HL-60 (cell line): ENCODE measurements at places on chromosomes 1 and 21.
A peak's percentile ranks its signal among the peaks of the same experiment; 100 is the strongest.

- no peak for DNase-seq
Observed at GRCh38 chr1:29256979-29257804, 20.9 kb downstream of the PTPRU start.

DNA sequence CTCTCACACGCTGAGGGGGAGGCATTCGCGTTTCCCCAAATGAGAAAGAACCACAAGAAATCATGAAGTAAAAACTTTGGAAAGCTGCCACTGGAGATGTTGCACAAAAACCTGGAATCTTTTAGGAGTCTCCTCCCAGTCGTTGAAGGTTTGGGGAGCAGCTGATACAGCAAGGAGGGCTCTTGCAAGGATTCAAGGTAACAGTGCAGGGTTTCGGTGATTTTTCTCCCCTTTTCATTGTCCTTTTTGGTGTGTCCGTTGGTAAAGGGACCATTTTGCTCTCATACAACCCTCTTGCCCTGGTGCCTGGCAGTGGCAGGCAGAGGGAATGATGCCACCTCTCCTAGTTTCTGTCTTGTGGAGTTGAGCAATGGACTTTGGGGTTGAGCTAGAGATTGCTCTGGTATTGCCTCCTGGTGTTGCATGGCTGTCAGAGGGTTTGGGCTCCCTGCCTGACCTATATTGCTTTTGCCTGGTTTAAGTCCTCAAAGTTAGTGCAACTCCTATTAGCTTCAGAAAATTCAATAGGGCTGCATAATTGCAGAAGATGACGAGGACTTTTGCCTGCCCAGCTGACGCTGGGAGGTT, 872 bp downstream of the BRINP2 start:
- DNase-seq: no peak

DNA sequence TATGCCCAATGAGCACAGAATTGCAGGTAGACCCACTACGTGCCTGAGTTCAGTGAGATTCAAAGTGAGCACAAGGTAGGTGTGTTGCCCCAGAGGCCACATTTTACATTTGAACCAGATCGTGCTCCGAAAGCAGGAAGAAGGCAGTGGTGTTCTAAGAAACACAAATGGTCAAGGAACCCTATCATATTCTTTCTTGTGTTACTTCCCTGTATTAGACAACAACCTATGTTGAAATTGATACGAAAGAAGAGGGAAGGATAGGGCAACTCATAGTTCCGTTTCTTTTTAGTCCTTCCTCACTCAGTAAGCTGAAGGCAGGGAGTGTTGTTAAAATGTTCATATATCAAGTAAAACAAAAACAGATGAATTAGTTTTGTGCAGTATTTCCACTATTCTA, 33.9 kb downstream of the OLFML2B start:
- DNase-seq: peak; percentile 62

- DNase-seq: no peak
Observed at GRCh38 chr1:147740391-147740790, 20.0 kb downstream of the GJA5 start.

GRCh38 chr21:45833414-45833813, 148.2 kb upstream of the COL6A1 start:
- DNase-seq: no peak

GRCh38 chr1:229203030-229203751, 67.7 kb upstream of the RAB4A start:
- DNase-seq: no peak

GRCh38 chr1:114090738-114091505, 62.7 kb downstream of the SYT6 start:
- DNase-seq: no peak

- no peak for DNase-seq
Observed at GRCh38 chr1:197779921-197780320, 4.6 kb upstream of the DENND1B start.

- DNase-seq: no peak
Observed at GRCh38 chr1:11898831-11899467, 27.3 kb downstream of the KIAA2013 start.

GRCh38 chr1:207321790-207322645, 540 bp downstream of the CD55 start:
- no peak for DNase-seq

DNA sequence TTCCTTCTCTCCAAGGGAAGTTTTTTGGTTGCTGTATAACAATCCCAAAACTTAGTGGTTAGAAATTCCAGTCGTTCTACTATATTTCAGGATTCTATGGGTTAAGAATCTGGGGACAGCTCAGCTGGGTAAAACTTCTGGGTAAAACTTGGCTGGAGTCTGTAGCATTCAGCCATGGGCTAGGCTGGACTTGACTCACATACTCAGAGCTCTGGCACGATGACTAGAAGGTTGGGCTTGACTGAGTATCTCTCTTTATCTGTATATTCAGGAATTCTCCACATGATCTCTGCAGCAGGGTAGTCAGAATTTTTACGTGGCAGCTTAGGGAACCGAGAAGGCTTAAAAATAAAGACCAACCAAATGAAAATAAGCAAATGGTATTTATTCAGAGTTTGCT, 28.2 kb upstream of the HRNR start:
- no peak for DNase-seq

GRCh38 chr1:61742620-61743430, 545 bp downstream of the PATJ start:
- DNase-seq: no peak

DNA sequence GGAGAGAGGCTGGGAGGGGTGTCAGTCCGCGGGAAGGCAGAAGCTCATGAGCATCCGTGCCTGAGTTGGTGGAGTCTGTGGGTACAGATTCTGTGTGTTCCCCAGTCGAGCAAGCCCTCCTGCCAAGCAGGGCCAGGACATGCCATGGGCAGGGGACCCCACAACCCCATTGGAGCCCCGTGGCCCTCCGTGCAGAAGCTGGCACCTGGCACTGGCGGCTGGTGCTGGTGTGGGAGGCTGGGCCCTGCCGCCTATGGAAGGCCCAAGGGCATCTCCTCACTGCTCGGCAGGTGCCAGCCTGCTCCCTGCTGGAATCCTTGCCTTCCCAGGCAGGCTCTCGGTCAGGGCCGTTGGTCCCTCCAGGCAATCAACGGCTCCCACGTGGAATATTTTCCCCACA, 73.7 kb downstream of the UBE2T start:
- DNase-seq: no peak

GRCh38 chr1:171715813-171716251, 26.0 kb downstream of the VAMP4 start:
- DNase-seq: no peak

DNA sequence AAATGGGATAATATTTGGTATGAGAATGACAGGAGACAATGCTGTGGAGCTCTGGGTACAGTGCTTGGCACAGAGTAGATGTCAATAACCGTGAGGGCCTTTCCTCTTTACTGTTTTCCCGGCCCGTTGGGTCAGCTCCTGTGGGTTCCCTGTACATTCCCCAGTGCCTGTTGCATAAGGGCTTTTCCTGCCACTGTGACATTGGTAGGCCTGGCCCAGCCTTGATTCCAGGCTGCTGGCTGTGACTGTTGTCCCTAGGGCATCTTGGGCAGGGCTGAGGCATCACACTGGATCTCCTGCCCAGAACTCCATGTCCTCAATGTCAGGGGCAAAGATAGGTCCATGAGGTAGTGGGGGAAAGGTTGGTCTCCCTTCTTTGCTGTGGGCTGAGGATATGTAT, 25.8 kb upstream of the MYCL start:
- DNase-seq: no peak

- peak; percentile 6 for DNase-seq
Observed at GRCh38 chr1:117754061-117754969, 148.5 kb downstream of the TENT5C start.

GRCh38 chr1:156706657-156707416, 1.5 kb upstream of the CRABP2 start:
- DNase-seq: no peak

DNA sequence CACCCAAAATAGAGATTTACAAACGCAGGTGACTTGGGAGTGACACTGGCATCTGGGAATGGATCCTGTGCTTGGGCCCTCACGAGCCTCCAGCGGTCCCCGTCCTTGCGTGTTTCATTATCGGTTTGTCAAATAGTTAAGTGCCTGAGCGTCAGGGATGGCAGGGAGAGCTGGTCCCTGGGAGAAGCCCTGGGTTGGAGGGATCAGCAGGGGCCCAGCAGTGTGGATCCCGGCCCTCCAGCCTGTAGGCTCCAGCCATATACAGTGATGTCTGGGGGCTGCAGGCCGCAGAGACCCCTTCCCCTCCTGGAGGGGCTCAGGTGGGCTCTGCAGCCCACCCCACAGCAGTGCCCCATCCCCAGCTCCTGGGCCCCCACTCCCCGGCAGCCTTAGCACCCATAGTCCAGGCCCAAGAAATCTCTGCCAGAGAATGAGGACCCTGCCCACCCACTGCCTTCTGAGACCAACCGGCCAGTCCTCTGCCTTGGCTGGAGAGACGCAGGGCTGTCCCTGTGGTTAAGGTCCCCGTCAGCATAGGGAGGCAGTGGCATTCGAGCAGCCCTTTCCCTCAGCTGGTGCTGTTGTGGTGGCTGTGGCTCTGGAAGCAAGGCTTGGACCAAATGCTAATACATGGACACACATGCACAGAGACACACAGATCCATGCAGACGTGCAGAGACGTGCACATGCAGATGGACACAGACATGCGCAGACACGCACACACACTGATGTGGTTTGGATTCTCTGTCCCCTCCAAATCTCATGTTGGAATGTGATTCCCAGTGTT, 2.4 kb upstream of the SLC19A1 start:
- DNase-seq: no peak

- no peak for DNase-seq
Observed at GRCh38 chr1:9128166-9128519, 759 bp downstream of the GPR157 start.

GRCh38 chr1:30803562-30803961, 46.0 kb upstream of the LAPTM5 start:
- no peak for DNase-seq

DNA sequence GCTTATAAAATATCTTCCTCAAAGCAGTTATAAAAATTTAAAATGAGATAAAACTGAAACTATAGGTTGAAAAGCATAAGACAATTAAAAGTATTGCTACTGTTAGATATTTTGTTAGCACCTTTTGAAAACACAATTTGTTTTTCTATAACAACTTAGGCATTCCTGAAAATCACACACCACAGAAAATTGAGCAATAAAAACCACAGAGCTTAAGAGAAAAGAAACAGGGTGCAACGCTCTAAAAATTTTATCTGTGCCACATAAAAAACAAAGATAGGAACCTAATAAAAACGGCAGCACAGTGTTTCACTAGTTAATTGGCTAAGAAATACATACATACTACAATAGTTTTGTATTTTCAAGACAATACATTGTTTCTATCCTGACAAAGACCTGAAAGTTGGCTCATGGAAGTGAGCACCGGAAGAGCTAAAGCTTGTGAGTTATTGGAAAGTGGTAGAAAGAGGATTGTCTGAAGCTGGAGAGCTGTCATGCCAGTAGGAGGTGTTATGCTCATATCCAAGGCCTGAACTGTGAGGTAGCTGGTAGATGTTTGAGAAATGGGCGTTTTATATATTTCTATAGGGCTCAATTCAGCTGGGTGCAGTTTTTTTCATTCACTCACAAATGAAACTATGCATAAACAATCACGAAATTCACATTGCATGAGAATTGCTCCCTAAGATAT, 45.8 kb downstream of the RGS7 start:
- no peak for DNase-seq

DNA sequence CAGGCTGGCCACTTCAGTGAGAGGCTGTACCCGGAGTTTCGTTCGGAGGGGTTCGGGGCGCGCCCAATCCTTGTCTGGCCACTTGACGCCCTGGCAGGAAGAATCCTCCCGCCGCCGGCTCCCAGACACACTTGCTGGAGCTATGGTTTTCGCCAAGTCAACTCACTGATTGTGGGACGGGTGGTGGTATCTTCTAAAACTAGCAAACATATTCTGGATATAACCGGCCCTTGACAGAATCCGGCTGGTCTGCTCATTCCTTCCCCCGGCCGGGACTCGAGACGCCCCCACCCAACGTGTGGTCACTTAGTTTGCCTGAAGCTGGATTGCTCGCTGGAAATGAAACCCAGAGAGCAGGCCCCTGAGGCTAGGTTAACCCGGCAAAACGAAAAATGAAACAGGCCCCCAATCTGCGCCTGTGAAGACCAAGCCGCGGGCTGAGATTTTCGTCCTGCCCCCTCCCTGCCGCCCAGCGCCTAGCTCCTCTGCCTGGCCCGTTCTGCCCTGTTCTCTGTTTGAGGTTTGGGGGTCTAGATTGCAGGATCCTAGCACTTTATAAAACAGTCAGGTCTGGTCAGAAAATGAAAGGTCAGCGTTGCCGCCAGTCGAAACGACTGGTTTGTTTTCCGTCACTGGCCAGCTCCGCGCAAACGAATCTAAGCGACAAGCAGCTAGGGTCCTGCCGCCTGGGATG, 4.6 kb downstream of the GFI1 start:
- no peak for DNase-seq

DNA sequence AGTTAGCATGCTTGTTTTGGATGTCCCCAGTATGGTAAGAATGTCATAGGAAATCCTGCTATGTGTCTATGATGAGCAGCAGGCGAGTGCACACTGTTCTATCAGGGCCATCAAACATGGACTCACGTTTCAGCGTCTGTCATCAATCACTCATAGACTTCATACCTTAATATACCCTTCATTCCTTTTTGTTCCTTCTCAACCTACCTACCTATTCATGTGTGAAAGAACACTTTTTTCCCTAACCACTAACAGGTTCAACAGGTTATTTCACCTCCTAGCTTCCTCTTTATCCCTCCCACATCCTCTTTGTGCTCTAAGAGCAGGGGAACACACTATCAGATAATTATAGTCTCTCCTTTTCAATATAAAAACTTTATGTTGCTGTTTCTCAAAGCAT, 300.6 kb downstream of the TM2D1 start:
- no peak for DNase-seq

- DNase-seq: no peak
Observed at GRCh38 chr1:209817691-209818090, 10.1 kb upstream of the UTP25 start.

- no peak for DNase-seq
Observed at GRCh38 chr1:64721576-64722145, 23.2 kb upstream of the RAVER2 start.

DNA sequence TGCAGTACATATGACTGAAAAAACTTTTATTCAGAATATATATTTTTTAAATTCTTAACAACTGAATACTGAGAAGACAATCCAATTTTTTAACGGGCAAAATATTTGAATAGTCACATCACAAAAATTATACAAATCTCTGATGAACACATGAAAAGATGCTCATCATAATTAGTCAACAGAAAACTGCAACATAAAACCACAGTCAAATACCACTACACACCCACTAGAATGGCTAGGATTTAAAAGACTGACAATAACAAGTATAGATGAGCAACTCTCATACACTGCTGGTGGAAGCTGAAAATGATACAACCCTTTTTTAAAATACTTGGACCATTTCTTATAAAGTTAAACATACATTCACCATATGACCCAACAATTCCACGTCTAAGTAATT, 87.7 kb upstream of the TNFSF4 start:
- no peak for DNase-seq

GRCh38 chr1:93689521-93690223, 8.0 kb upstream of the BCAR3 start:
- DNase-seq: no peak

DNA sequence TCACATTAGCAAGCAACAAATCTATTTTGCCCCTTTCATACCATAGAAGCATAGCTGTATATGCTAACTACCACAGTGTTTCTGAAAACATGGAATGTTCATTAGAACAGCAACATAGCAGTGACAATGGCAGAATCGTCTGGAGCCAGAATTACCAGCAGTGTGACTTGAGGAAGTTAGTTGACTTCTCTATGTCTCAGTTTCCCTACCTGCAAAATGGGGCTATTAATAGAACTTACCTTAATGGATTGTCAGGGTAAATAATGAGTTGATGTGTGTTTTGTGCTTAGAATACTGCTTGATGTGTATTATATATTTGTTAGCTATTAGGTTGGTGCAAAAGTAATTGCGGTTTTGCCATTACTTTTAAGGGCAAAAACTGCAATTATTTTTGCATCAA, 14.8 kb upstream of the GJA9 start:
- DNase-seq: no peak
